Stimulated activated CD4-positive, alpha-beta T cell treated with anti-CD3 and anti-CD28 coated beads, Interleukin-1b, Interleukin-23, amount 100 ng/mL, for 48 hours (primary cell): ENCODE measurements at places on chromosomes 3 and 15.
A peak's percentile ranks its signal among the peaks of the same experiment; 100 is the strongest.

- DNase-seq = no peak
Observed at GRCh38 chr3:136351905-136352304, 101.8 kb downstream of the PCCB start.

DNA sequence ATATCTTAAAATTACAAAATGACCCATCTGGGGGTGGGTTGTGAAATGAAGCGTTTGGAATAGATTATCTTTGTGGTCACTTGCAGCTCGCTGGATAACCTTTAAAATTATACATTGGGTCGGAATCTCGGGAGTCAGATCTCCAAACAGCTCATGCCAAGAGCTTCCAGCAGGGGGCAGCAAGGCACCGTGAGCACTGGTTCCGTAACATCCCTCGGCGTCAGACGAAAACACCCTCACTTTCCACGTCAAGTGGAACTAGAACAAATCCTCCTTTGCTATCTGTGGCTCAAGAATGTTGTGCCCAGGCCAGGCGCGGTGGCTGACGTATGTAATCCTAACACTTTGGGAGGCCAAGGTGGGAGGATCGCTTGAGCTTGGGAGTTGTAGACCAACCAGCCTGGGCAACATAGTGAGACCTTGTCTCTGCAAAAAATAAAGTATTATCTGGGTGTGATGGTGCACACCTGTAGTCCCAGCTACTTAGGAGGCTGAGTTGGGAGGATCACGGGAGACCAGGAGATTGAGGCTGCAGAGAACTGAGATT is 31.1 kb downstream of the UMPS start:
- DNase-seq = peak; percentile 71

GRCh38 chr3:11138371-11138770 is 15.9 kb upstream of the HRH1 start:
- no peak for DNase-seq

DNA sequence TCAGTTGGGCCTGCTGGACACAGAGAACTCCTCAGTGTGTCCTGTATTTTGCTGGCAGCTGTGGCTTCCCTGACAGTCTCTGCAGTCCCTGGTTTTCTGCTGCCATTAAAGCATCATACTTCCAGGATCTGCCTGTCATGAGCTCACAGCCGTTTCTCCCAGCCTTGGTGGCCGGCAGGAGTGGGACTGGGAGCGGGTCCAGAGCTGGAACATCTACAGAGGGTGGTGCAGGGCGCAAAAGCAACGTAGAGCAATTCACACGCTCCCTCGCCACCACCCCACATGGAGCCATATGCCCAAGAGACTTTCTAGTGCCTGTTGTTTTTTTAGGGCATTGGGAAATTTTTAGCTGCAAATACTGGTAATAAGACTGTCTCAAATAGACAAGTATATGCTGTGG is 33.6 kb downstream of the ABTB1 start:
- DNase-seq = no peak

DNA sequence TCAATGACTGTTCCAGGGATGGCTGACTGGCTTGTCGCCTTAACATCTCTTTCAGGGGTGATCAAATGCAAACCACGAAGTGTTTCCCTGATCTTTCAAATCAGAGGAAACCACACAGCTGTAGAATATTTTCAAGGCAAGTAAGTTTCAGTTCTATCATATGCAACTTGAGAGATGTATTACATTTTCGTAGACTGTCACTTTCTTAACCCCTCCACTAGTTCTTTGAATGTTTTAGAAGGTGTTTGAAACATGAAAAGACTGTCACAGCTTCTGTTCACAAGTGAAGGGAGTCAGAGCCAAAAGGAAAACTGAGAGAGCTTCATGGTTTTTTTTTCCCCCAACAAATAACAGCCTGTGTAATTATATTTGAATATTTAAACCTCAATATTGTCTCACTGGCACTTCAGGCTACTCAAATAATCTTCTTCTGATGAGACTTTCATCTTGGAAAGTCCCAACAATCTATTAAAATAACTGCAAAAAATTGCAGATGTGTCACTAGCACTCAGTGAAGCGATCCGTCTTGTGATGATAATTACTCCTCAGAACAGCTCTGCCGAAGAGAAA is 25.9 kb upstream of the CAPN7 start:
- DNase-seq = no peak

GRCh38 chr3:188728371-188728896 is 443.3 kb upstream of the TPRG1 start:
- no peak for DNase-seq

GRCh38 chr15:101288905-101289513 is 6.0 kb downstream of the SNRPA1 start:
- DNase-seq = no peak
